ENCODE measurements at places on chromosomes 3 and 15. TPM values are rescaled to one million over a fixed set of nuclear protein-coding genes. Genes with fewer than 3 reads are reported as not detected.

The GOLGA6D gene
- not detected for polyA plus RNA-seq

The CHL1 gene
- 1.1 TPM for polyA plus RNA-seq

The RFC4 gene
- polyA plus RNA-seq = 13.7 TPM

The HRG gene
- not detected for polyA plus RNA-seq

The BFSP2 gene
- polyA plus RNA-seq = 0.14 TPM

All from lung (tissue), 17 donors.